ENCODE measurements at places on chromosomes 4 and X.

- DNase-seq, result no peak
Measured at GRCh38 chr4:81431971-81432370, 39.7 kb downstream of the RASGEF1B start.

GRCh38 chr4:107391630-107392028 lies 328.4 kb downstream of the PAPSS1 start:
- no peak for DNase-seq

DNA sequence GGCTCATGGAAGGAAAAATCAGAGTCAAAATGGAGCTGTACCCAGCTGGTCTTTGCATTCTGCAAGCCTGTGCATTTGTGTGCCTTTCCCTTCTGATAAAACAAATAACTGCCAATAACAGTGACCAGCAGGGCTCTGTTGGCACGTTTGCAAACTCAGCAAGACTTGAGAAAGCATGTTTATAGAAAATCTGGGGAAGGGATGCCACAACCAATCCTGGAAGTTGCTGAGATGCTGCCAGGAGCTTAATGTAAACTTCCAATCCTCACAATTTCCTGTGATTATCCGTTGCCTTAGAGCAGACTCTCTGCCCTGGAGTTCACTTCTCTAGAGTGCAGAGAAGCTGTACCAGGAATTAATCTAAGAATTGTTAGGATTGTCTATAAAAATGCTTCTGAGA lies 6.9 kb upstream of the ANXA3 start:
- no peak for DNase-seq

GRCh38 chrX:134676436-134676835 lies 18.2 kb upstream of the PLAC1 start:
- no peak for DNase-seq

DNA sequence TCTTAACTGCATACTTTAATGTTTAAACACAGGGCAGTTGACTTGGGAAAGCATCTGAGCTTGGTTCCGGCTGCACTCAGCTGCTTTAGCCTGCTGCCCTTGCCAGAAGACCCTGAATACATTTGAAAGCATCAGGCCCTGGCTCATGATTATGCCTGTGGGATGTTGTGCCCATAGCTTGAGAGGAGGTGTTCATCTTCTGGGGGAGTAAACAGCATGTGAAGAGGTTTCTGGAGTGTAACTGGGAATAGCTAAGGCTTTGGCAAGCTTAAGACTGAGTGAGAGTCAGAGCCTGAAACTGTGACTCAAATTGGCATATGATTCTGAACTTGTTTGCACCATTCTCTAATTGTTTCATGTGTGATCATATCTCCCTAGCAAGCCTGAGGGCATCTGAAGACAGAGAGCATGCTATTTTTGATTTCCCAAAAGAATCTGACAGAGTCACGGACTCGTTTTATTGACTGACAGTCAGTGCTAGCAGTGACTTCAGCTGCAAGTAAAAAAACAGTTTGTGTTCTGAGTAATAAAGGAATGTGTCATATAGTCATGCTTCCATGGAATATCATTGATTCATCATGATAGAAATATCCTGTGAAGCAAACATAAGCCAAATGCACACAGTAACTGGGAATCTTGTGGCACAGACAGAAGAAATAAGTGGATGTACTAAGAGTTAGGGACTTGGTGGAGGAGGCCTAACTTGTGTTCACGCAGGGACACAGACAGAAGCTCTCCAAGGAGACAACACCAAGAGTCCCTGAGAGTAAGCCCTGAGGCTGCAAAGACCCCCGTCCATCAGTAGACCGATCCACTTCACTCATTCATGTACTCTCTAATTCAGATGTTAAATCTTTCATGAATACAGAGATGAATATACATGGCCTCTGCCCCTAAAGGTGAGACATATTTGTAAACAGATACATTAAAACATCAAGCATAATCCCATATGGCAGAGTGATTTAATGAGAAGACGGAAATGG lies 100.7 kb downstream of the SYNPO2 start:
- DNase-seq, result no peak

- DNase-seq, result no peak
Measured at GRCh38 chr4:68592673-68593072, 16.6 kb upstream of the UGT2B17 start.

DNA sequence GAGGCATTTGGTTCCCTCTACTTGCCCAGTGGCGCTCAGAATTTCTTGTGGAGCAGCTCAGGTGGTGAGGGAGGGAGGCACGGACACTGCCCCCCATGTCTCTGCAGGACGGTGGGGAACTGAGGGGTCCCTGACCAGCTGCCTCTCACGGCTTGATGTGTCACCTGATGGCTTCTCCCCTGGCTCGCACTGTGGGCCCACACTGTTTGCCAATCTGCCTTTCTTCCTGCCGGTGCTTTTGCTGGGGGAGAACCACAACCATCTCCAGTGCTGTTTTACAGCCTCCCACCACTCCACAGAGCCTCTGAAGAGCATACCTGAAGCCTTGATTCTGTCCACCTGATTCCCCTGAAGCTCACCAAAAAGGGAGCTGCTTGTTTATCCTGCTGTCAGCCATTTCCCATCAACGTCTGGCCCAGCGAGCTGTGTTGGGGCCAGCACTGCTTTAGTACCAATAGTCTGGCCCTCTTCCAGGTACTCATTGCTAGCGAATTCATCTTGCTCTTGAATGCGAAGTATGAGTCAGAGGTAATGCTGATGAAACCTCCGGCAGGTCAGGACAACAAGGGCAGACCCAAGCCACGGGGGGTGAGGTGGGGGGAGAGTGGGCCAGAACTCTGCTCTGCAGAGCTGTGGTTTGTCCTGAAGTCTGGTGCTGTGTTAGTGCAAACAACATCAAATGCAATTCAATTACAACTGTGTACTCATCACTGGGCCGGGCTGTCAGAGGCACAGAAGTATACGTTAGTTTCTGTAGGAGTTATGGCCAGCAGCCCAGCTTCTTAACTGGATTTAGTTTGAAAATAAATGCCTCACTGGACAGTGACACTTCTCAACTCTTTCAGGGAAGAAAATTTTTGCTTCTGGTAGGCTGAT lies 208.3 kb upstream of the JADE1 start:
- peak; percentile 55 for DNase-seq

GRCh38 chr4:168101026-168101425 lies 8.7 kb downstream of the ANXA10 start:
- DNase-seq, result no peak

- DNase-seq, result no peak
Measured at GRCh38 chr4:52106660-52107059, 55.6 kb downstream of the SPATA18 start.

DNA sequence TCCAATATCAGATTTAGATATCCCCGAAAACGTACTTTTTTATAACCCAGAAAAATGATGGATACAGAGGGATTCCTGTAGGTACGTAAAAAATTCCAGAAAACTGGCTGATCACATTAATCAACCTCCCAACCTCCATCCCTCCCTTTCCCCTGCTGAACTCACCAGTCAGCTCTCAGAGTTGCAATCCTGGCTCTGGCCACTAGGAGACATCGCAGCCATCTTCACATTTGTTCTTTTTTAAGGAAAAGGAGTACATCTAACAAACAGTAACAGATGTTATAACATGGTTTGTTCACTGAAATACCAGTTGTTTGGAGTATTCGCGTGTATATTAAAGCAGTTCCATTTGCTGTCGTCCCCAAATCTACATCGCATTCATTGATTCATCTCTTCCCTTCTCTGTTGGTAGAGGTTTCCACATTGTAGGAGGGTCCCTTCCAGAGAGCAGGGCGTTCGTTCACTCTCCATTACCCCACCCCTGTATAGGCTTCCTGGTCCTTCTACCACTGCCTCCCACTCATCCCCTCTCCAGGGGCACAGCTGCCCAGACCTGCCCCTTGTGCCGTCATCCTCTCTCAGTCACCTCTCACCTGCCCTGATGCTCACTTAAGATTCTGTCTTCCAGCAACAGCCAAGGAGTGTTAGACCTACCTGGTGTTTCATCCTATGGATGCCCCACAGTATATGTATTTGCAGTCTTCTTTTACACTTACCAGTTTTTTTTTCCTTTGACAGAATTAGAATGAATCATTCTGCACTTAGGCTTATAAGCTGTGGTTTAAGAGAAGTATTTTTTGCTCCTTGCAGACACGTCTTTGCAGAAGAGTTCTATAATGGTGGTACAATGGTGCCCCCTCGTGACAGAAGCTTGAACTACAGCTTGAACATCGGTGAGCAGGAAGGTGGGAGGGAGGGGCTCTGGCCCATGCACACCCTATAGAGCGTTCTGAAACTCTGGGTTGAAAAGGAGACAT lies 36.8 kb upstream of the RAB40AL start:
- DNase-seq, result no peak

- no peak for DNase-seq
Measured at GRCh38 chrX:132119821-132120515, 7.9 kb downstream of the FRMD7 start.
